CD4-positive, alpha-beta T cell (primary cell): ENCODE measurements at places on chromosomes 5 and 9. TPM values are rescaled to one million over a fixed set of nuclear protein-coding genes. Genes with fewer than 3 reads are reported as not detected.
A peak's percentile ranks its signal among the peaks of the same experiment; 100 is the strongest.

- no peak for DNase-seq
These were observed 65.7 kb upstream of the FANCC start for GRCh38 chr9:95383185-95383676.

GRCh38 chr5:109574985-109575384 is 114.7 kb upstream of the MAN2A1 start:
- DNase-seq, result no peak

Gene CNTLN
- 0.25 TPM for total RNA-seq

GRCh38 chr9:122320413-122320881 is 50.4 kb upstream of the PTGS1 start:
- DNase-seq, result no peak

DNA sequence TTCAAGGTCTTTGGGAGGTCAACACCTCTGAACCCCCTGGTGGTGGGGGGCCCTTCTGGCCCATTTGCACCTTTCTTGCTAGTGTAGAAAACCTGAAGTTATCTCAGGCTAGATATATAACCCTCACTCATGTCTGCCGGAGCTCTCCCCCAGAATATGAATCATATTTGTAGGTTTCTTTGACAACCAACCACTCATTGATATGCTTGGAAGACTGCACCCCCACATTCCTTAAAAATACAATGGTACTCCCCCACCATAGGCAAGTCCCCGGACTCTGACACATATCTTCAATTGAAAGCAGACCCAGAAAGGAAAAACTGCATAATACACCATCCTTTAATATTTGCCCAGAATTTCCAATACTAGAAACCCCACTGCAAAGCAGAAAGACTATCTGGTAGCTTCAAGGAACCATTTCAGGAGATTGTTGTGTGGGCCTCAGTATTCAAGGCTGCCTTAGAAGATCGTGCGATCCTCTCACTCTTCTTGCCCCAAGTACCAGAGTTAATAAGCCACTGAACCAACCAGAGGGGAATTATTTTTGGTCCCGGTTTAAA is 978 bp upstream of the UBE2B start:
- no peak for DNase-seq

- DNase-seq, result no peak
These were observed 76.5 kb upstream of the IRX4 start for GRCh38 chr5:1959231-1959630.

Gene ADAMTS19
- total RNA-seq, result not detected

GRCh38 chr5:141326088-141326854 is 4.0 kb upstream of the PCDHGA1 start:
- DNase-seq, result peak; percentile 73

Gene PCDHGC3
- not detected for total RNA-seq

DNA sequence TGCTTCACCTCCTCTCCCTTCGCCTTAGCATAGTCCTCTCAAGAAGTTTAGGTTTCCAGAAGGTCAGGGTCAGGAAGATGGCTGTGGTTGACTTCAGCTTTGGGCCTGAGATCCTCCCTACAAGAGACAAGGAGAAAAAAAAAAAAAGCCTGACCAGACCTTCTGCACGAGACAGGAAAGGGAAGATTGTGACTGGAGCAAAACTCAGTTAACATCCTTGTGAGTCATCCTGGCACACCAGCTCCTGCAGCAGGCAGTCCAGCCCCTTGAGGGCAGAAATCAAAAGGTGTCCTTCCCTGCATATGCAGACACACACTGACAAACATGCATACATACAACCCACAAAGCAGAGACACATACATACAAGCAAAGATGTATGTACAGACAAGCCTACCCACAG is 18.0 kb upstream of the ENHO start:
- no peak for DNase-seq

Gene IRX4
- total RNA-seq, result not detected

GRCh38 chr5:32297181-32298058 is 15.3 kb downstream of the MTMR12 start:
- DNase-seq, result no peak

DNA sequence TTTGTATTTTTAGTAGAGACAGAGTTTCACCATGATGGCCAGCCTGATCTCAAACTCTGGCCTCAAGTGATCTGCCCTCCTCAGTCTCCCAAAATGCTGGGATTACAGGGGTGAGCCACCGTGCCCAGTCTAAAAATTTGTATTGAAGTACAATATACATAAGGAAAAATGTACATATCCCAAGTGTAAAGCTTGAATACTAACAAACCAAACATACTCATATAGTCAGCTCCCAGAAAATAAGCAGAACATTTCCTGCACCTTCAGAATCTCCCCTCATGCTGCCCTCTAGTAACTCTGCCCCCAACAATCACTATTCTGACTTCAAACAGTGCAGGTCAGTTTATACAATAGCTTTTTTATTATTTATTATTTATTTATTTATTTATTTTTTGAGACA is 1.6 kb upstream of the NOL6 start:
- DNase-seq, result no peak

Gene DIPK1B
- 0.11 TPM for total RNA-seq
